ENCODE measurements at places on chromosomes 2 and 18.

DNA sequence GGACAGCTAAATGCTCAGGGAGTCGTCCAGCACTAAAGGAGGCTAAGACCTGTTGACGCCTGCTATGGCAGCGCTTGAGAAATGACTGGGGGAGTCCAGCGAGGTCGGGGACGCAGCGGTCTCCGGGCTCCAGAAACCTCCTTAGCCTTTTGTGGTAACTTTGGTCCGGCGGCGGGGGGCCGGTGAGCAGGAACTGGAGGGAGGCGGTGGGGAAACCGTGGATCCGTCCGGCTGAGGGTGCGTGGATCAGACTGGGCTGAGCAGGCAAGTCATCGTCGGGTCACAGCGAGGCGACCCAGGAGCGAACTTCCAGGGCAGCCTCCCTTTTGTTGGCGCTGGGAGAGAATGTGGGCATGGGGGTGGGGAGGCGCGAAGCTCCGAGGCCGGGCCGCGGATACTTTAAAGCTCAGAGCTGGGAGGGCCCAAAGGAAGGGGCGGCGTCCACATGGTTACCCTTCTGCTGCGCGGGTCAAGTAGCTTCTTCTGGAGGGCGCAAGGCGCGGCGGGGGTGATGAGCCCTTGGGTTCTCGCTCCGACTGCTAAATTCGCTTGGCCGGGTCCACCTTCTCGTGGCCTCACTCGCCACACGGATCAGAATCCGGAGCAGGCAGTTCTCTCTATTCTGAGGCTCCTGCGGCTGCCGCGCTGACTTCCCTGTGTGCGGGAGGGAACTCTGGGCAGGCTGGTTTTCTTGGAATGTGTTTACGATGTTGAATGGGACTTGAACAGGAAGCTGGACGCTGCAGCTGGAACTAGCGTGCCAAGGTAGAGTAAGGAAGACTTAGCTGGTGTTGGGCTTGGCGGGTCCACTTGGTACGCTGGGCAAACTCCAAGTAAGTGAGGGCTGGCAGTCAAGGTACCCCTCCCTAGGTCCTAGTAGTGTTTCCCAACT, 920 bp downstream of the GULP1 start:
- peak; percentile 66 for DNase-seq

GRCh38 chr18:47981320-47981719, 50.9 kb upstream of the SMAD2 start:
- no peak for DNase-seq

- no peak for DNase-seq
These were observed 35.9 kb downstream of the MAP4K4 start for GRCh38 chr2:101733257-101733993.

DNA sequence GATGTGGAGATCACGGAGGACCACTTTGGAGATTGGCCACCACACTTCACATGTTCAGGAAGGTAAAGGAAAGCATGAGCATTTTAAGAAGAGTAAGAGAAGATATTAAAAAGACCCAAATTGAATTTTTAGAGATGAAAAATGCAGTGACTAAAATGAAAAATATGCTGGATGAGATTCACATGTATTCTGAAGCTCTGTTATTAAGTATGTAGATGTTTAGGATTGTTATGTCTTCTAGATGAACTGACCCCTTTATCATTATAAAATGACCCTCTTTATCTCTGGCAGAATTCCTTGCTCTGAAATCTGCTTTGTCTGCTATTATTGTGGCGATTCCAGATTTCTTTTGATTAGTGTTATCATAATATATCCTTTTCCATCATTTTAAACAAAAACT, 36.0 kb upstream of the DYNC2LI1 start:
- DNase-seq, result no peak

- DNase-seq, result no peak
These were observed 17.8 kb downstream of the GIGYF2 start for GRCh38 chr2:232714969-232715368.

- DNase-seq, result no peak
These were observed 4.9 kb upstream of the PDCD1 start for GRCh38 chr2:241863536-241863954.

- DNase-seq, result peak; percentile 13
These were observed 14.7 kb downstream of the NEDD4L start for GRCh38 chr18:58058720-58059119.

All from brain microvascular endothelial cell (primary cell).